ENCODE measurements at places on chromosomes 1 and 21.
A peak's percentile ranks its signal among the peaks of the same experiment; 100 is the strongest.

DNA sequence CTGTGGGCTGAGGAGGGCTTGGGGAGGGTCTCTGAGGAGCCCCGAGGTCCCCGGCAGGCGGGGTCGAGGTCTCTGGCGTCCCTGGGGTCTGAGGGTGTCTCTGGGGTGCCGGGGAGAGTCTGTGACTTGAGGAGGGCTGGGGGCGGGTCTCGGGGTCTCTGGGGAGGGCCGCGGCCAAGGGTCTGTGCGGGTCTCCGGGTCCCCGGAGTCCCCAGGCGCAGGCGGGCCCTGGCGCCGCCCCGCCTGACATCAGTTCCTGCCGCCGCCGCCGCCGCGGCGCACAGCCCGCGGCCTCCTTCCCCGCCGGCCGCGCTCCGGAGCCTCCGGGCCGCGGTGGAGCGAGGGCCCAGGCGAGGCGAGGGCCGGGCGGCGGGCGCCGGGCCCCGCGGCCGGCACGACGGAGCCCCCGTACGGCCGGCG lies at the start of gene PLEKHM2:
TSS of gene PLEKHM2 (plus strand) at position 279 of the 420 bp plus-strand sequence. CDS start 239 bp downstream, outside the sequence.
- DNase-seq = peak; percentile 52

GRCh38 chr1:53899206-53899628 lies 5.2 kb downstream of the DIO1 start:
- no peak for DNase-seq

- no peak for DNase-seq
These were observed 148.9 kb upstream of the RUNX1 start for GRCh38 chr21:35197992-35198431.

- DNase-seq = no peak
These were observed 1.9 kb downstream of the SH2D2A start for GRCh38 chr1:156814571-156815260.

- DNase-seq = no peak
These were observed 10.3 kb downstream of the ZNHIT6 start for GRCh38 chr1:85697895-85698294.

DNA sequence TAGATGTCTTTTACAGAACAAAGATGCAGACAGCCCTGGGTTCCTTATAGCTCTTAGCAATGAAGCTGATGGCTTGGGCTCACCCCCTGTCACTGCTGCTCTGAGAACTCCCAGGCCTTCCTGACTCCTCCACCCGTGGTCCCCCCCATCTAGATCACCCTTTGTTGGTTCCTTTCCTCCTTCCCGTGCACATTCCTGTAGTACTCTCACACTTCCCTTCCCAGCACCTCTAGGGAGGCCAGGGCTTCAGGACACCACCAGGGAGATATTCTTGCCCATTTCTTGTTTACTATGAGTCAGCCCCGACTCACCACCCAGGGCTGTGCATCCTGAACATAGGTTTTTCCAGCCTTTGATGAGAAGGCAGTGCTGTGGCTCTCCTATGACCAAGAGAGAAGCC lies 14.4 kb upstream of the NOS1AP start:
- no peak for DNase-seq

DNA sequence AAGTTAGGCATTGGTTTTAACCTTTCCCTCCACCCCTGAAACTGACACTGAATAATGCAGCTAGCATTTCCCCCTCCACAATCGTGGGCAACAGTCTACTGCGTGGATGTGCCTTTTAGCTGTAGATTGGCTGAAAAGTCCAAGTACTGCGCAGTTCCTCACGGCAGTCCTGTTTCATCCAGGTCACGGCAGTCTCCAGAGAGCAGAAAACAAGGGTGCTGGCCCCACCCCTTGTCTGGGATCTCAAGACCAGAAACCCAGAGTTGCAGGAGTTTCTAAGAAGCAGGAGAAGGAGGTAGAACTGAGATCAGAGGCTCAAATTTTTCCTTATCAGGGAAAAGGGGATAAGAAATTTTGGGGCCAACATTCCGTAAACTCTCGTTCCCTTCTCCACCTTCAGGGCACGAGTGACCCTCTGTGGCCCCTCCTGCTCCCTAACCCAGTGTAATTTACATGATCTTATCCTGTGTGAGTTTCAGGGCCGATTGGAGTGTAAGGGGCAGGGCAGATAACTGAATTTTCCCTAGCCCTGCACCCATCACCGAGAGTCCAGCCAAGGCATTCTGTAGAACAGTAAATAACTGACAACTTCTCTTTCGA lies 25.9 kb upstream of the PLA2G2C start:
- no peak for DNase-seq

DNA sequence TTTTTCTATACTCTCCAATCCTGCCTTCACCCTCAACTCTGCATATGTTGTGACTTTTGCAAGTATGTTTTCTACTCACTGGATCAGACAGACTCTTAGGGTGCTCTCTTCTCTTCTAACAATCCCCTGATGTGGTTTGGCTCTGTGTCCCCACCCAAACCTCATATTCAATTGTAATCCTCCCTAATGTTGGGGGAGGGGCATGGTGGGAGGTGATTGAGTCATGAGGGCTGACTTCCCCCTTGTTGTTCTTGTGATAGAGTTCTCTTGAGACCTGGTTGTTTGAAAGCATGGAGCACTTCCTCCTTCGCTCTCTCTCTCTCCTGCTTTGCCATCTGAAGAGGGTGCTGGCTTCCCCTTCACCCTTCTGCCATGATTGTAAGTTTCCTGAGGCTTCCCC lies 148.9 kb upstream of the IGSF21 start:
- peak; percentile 45 for DNase-seq

- DNase-seq = peak; percentile 87
These were observed 287.5 kb downstream of the LRRIQ3 start for GRCh38 chr1:73910466-73910865.

GRCh38 chr1:114902343-114902742 lies 47.7 kb downstream of the SYCP1 start:
- DNase-seq = no peak

DNA sequence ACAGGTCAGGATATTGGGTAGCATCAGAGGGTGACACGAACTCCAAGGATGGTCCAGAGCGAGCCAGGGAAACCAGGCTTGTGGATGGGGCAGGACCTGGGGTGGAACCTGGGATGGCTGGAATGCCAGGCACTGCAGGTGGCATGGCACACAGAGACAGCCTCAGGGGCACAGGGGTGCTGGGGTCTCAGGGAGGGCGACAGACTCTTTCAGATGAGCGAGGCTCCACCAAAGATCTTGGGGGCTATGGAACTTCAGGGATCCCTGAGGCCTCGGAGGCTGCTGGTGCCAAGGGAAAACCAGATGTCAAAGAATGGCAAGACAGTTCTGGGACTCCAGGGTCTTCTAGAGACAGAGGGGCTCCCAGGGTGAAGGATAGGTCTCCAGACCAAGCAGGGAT lies 21.4 kb downstream of the IGFN1 start:
- DNase-seq = no peak

- DNase-seq = no peak
These were observed 254.8 kb downstream of the LMO4 start for GRCh38 chr1:87583459-87583858.

DNA sequence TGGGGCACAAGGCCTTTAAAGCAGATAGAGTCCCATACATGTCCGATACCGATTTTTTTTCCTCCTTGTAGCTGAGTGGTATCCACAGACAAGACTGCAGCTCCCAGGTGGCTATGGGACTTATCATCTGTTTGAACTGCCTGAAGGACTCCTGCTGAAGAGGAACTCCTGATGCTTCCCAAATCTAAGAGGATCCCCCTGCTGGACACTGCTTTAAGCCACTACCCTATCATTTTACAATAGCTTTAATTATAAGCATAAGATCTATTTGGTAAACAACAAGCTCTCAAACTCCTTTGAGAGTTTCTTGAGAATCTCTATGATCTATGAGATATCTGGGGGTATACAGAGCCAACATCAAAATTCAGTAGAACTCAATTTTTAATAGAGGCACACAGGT lies 11.7 kb downstream of the NDC1 start:
- peak; percentile 8 for DNase-seq

GRCh38 chr1:241666419-241666818 lies 14.3 kb downstream of the WDR64 start:
- peak; percentile 21 for DNase-seq

DNA sequence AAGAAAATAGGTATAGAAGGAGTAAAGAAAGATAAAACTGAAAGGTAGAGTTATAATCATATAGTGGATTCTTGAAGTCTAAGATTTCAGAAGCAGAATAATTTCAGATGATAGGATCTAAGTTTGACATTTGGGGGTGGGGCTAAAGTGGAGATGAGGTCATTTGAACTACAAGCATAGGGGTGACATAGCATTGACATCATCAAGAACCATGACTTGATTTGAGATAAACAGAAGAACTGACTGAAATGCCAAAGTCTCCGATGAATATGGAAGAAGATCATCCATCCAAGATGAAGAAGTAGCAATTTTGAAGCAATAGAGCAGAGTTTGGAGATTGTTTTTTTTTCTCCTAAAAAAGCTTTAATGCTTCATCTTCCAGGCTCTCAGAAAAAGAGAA lies 122.3 kb downstream of the MACF1 start:
- no peak for DNase-seq

DNA sequence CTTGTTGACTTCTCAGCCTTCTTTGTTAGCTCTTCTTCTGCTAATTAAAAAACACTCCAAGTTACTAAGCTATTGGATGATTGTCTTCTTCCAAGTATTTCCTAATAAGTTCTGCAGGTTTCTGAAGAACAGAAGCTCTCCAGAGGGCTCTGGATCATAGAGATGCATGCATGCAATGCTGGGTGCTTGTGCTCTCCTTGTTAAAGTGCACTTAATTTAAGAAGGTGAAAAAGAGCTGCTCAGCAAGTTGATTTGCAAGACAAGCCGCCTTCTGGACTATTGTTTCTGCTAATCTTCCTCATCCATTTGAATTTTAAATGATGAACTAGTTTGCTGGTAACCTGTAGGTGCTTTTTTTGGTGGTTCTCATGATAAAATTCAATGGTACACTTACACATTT lies 16.1 kb downstream of the RRP15 start:
- DNase-seq = peak; percentile 27

GRCh38 chr1:64080941-64081562 lies 122.4 kb upstream of the UBE2U start:
- no peak for DNase-seq

DNA sequence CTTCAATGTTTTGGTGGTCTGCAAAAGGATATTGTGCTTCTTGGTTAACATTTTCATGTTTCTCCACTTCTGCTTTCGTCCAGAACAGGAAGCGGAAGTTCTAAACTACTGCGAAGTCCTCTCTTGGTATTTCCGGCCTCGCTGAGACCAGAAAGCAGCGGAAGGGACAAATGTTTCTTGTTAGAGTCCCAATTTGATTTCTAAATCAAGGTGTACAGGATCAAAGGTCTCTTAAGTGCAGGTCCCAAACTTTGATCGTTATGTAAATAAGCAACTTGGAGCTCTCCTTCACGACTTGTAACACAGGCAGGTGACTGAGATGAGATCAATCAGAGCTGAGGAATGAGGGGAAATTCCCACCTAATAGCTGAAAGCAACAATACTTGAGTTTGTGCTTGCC lies 40.1 kb upstream of the HMCN1 start:
- DNase-seq = no peak

- no peak for DNase-seq
These were observed 244.7 kb downstream of the SIPA1L2 start for GRCh38 chr1:232385221-232385620.

DNA sequence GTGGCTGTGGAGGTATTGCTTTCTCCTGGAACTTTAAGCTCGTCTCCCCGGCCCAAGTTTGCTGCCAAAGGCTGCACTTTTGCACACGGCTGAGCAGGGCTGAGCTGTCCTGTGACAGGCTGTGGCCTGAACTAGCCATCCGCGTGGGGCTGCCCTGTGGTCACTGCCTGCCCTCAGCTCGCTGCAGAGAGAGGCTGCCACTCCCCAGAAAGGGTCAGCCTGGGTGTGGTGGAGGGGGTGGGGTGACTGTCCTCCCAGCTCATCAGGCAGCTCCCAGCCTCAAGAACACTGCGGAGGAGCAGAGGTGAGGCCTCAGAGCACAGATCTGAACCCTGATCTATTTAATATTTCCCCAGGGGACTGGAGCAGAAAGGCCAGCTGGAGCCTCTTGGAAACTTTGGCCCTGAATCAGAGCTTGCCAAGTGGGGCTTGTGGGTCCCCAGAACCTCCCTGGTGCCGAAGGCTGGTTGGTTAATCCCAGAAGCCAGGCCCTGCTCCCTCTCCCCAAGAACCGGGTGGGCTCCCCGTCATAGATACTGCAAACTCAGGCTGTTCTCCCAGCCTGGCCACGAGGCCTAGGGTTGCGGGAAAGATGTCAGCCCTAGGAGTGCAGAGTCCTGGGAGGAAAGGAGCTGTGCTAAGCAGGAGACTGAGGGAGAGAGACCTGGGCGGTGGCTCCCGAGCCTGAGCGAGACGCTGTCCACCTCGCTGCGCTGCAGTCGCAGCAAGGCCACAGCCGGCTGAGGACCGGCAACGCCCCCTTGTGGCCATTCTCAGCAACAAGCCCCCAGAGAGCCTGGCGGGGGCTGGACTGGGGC lies 125.1 kb upstream of the IPO9 start:
- DNase-seq = peak; percentile 93

DNA sequence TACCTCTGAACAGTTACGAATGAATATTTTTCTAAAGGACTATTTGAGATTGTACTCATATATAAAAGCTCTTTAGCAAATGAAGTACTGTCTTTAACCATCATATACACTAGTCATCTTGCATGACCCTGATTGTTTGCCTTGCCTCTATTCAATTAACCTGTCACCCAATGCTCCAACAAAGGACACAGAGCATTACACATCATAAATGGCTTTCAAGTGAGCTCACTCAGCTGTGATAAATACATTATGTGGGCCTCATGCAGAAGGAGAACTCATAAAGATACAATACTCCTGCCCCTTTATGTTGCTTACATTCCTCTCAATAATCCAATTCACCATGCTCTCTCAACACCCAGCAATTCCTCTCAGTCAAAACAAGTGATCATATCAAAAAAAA lies 993.0 kb upstream of the PRMT6 start:
- no peak for DNase-seq

DNA sequence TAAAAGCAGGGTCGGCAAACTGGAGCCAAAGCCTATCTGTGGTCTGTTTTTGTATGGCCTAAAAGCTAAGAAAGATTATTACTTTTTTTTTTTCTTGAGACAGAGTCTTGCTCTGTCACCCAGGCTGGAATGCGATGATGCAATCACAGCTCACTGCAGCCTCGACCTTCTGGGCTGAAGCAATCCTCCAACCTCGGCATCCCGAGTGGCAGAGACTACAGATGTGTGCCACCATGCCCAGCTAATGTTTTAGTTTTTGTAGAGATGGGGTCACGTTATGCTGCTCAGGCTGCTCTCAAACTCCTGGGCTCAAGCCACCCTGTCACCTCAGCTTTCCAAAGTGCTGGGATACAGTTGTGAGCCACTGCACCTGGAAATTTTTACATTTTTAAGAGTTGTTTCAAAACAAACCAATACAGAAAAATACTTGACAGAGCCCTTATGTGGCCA lies 6.5 kb upstream of the GLRX2 start:
- DNase-seq = peak; percentile 83

DNA sequence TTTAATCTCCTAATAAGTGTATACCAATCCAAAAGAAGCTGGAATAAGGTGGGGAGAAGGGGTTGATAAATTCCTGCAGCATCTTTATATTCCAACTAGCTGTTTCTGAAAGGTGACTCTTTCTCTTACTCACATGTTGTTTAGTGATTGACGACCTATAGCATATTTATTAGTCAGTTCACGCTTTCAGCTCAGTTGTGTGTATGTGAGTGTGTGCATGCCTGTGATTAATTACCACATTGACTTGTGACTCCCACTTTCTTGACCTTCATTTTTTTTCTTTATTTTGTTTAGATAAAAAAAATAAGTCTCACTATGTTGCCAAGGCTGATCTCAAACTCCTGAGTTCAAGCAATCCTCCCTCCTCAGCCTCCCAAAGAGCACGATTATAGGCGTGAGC lies 44.4 kb downstream of the ATP2B4 start:
- DNase-seq = no peak

- DNase-seq = peak; percentile 49
These were observed at the start of gene TRIM17 for GRCh38 chr1:228416217-228416933. Gene TRIM17 (minus strand): TSS chr1:228416861. CDS start chr1:228415072, 1,789 bp downstream.

GRCh38 chr21:32100423-32100822 lies 178.4 kb downstream of the MIS18A start:
- no peak for DNase-seq
